Iris pigment epithelial cell (primary cell): ENCODE measurements at places on chromosomes 2 and 18.

DNA sequence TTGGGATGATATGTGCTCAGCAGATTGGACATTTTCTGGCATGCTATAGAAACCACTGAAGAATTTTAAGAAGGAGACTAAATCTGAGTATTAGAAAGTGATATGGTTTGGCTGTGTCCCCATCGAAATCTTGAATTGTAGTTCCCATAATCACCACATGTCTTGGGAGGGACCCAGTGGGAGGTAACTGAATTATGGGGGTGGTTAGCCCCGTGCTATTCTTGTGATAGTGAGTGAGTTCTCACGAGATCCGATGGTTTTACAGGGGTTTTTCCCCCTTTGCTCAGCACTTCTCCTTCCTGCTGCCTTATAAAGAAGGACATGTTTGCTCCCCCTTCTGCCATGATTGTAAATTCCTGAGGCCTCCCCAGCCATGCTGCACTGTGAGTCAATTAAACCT lies 535.9 kb upstream of the VRK2 start:
- no peak for DNase-seq

- DNase-seq: no peak
These were observed 116.7 kb downstream of the TWIST2 start for GRCh38 chr2:238964544-238965067.

DNA sequence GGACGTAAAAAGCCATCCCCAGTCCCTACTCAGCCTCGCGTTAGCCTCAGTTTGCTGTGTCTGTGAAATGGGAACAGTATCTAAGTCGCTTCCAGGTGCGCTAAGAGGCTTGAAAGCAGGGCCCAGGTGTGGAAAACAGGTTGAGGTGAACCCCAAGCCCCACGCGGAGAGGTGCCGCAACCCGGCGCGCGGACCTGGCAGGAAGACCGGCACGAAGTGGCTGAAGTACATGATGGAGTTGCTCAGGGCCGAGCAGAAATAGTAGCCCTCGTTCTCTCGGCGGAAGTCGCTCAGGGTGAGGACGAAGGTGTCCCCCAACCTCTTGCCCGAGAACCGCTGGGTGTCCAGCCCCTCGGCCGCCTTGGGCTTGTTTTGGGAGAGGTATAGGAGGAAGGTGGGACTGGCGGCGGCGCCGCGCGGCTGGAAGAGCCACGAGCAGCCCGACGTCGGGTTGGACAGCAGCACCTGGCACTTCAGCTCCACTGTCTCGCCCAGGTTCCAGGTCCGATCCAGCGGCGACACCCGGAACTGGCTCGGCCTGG lies 508 bp downstream of the CD8A start:
- no peak for DNase-seq

DNA sequence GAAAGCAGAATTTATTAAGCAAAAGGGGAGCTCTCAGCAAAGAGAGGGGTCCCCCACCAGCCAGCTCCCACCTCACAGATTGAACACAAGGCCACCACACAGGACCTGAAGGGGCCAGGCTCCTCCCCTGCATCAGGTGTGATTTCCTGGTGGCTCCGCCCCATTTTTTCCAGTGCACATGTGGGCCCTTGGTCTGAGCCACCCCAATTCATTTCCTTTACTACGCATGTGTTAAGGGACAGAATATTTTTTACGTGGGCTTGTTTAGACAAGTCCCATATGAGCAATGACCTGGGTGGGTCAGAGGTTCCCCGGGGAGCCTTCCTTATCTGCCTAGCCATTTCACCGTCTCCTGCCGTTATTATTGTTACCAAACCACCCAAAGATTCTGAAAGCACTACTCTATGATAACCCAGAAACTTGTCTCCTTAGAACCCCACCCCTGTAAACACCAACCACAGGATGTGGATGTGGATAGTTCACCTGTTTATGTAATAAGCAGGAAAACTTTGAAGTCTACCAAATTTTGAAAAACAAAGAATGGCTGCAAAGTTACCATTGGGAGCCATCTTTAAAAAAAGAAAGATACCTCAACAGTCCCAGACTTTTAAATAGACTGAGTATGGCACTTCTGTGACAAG lies 191.7 kb downstream of the CD226 start:
- DNase-seq: no peak

DNA sequence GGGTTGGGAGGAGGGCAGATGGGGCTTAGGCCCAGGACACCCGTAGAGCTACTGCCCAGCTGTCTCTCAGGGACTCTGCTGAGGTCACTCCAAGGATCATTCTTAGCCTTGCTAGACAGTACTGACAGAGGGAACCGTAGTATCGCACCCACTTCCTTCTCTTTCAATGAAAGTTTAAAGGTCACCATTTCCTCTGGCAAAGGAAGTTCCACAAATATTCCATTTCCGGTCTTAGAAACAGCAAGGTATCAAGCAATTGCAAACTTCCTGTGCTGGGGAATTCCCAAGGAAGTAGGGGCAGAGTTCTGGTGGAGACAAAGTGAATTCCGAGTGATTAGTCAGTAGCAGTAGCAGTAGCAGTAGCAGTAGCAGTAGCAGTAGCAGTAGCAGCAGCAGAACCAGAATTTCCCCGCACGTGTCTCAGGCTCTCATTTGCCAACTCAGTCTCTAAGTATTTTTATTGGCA lies 24.7 kb downstream of the IL1B start:
- peak; percentile 89 for DNase-seq

GRCh38 chr2:224104668-224105386 lies 65.7 kb upstream of the SERPINE2 start:
- no peak for DNase-seq

GRCh38 chr2:159160412-159160811 lies 126.1 kb downstream of the WDSUB1 start:
- DNase-seq: no peak
